Left lung (tissue), 14 donors: ENCODE measurements at places on chromosomes 12 and 14.

DNA sequence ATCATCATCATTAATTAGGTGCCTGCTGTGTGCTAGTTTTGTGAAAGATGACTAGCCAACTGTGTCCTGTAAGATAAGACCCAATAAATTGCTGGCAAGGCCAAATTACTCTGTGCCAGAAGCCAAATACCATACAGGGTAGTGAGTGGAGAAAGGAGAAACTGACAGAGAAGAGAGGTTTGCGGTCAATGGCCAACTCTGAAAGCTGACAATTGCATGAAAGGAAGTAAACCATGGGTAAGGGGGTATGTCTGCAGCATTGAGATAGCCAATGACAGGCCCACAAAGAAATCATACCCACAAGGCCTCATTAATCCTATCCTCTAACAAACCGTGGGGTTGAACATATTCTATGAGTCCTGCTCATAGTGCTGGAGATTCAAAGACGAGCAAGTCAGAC lies 236.6 kb upstream of the CCDC196 start:
- no peak for DNase-seq

DNA sequence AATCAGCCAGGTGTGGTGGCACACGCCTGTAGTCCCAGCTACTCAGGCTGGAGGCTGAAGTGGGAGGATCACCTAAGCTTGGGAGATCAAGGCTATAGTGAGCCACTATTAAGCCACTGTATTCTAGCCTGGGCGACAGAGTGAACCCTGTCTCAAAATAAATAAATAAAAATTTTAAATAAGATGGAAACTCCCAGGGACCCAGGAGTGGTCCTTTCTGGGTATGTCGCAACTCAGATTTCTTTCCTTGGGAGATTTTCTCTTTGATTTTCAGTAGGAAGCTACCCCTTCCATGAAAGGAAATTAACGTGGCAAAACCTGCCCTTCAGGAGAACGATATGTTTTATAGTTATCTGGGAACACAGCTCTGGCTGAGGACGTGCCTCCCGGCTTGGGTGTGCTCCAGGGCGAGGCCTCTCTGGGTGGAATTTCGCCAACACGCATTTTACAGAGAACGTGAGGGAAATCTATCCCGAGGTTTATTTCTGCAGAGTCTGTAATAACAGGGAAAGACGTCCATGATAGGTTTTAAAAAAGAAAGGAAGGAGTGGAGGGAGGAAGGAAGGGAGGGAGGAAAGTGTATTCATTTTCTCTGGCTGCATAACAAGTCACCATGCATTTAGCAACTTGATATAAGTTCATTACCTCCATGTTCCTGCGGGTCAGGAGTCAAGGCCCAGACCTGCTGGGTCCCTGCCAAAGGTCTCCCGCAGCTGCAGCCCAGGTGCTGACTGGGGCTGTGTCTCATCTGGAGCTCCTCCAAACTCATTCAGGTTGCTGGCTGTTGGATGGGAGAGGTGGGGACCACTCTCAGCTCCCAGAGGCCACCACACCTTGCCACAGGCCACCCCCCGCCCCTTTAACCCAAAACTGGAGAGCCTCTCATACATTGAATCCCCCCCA lies 80.6 kb upstream of the GSC start:
- no peak for DNase-seq

GRCh38 chr12:25323581-25323982 lies 72.9 kb upstream of the KRAS start:
- no peak for DNase-seq

DNA sequence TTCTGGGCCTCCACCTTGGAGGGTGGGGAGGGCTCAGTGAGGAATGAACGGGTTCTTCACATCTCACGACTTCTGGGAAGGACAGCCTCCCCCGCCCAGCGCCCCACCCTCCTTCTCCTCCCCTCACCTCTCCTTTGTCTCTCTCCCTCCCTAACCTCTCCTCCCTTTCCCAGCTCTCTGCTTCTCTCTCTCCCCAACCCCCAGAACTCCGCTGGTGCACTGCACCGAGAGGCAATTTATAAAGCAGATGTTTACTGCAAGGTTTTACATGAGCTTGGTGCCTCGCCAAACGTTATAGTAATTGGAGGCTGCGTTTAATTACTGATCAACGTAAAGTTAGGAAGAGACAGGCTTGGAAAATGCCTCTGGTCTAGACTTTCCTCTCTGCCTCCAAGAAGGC lies 42.9 kb upstream of the FAM222A start:
- no peak for DNase-seq

- no peak for DNase-seq
Measured at GRCh38 chr14:63833728-63834127, 19.1 kb upstream of the SYNE2 start.

- DNase-seq: no peak
Measured at GRCh38 chr14:37056473-37056872, 115.9 kb downstream of the SLC25A21 start.

DNA sequence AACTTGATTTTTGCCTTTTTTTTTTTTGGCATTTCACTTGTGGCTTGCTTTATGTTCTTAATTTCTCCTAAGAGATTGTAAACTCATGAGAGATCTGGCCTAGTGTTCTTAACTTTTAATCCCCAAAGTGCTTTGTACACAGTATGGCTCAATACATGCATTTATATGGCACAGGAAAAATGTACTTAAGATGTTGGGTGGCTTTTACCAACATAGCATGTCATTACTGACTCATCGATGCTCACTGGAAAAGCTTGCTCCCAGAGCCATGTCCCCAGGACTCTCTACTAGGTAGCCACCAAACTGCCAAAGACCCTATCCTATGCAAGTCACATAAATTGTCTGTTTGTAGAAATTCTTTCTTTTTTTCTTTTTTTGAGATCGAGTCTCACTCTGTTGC lies 13.1 kb upstream of the SMCO3 start:
- no peak for DNase-seq

DNA sequence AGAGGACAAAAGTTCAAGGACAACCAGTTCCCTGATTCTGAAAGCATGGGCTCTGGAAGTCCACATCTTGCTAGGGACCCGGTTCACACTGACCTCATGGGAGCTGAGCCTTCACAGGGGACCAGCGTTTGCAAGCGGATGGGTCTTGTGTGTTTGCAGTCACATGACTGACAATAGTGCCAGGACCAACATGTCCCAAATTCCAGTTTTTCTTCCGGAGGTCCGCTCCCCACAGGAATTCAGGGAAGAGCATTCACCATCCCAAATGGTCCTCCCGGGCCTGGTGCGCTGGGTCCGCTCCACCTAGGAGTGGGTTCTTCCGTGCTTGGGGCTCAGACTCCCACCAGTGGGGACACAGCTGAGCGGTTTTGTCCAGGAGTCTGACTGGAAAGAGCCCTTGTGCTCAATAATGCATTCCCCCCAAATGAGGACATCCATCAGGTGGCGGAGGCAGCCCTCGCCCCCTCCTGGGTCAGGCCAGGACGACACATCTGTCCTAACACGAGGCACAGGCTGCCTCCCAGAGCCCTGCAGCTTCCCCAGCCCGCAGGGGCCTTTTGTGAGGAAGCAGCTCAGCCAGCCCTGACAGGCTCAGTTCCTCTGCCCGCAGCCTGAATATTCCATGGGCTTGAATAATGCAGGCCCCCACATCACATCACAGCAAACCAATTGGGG lies 91.8 kb upstream of the BCL11B start:
- DNase-seq: no peak

GRCh38 chr12:52634266-52635056 lies 16.1 kb upstream of the KRT73 start:
- DNase-seq: no peak

- DNase-seq: no peak
Measured at GRCh38 chr12:31234955-31235867, 90.7 kb downstream of the SINHCAF start.

DNA sequence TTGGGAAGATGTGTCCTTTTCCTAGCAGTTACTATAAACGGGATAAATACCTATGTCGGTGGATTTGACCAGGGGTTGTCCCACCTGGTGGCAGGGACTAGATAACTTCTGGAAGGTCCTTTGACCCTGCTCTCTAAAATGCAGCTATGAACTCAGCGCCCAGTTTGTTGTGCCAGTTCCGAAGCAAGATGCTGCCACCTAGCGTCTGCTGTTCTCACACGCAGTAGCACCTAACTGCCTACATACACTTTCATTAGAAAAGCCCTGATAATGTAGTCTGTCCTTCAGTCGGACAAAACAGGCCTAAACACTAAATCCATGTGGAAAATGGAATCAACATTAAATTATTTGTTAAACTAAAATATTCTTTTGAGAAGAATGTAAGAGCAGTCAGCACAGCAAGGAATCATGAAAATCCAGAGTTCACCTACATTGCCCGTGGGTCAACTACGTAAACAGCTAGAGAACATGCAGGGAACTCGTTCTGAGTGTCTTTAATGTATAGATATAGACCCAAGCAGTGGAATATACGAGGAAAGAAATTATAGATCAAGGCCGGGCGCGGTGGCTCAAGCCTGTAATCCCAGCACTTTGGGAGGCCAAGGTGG lies 51.1 kb upstream of the CRACR2A start:
- peak; percentile 67 for DNase-seq

GRCh38 chr14:52974406-52974805 lies 23.6 kb upstream of the FERMT2 start:
- DNase-seq: no peak

GRCh38 chr12:127145241-127145928 lies 1121.6 kb upstream of the TMEM132C start:
- DNase-seq: no peak

GRCh38 chr12:103632554-103633216 lies 45.6 kb downstream of the STAB2 start:
- peak; percentile 47 for DNase-seq

- no peak for DNase-seq
Measured at GRCh38 chr12:12645485-12645884, 33.8 kb downstream of the CREBL2 start.
